Activated gamma-delta T cell (primary cell): ENCODE measurements at places on chromosomes 7 and 10.

DNA sequence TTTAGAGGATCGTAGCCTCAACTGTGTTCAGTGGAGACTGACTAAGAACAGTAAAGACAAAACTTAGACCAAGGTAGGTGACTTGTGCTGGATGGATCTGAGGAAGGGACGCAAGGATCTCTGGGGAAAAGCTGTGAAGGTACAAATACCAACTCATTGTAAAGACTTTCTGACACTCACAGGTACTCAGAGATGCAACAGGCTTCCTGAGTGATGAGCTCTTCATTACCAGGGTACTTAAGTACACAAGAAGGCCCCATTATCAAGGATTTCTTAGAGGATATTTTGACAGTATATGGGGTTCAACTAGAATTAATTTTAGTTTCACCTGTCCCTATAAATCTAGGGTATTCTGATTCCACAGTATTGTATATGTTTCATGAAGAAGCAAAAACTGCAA lies 440.7 kb downstream of the PLXDC2 start:
- DNase-seq, result no peak

DNA sequence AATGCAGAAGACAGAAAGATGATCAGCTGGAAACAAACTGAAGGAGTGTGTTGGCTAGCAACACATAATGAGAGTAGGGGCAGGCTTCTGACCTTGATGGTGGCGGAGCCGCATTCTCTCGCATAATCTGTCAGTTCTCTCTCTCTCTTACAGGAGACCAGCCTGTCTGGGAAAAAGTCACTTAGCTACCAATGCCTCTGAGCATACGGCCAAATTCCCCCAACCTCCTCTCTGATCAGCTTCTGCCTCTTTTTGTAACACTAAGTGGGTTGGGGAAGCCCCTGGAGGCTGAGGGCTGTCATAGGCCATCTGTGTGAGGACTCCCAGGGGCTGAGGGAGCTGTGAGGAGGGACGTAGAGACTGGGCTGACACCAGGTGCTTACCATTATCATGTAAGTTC lies 104.6 kb downstream of the HIPK2 start:
- DNase-seq, result no peak

GRCh38 chr7:33485747-33486493 lies 356.6 kb downstream of the BBS9 start:
- no peak for DNase-seq

- DNase-seq, result no peak
Observed at GRCh38 chr10:93726024-93726423, 23.6 kb upstream of the FRA10AC1 start.

- no peak for DNase-seq
Observed at GRCh38 chr10:50514995-50515394, 108.8 kb downstream of the SGMS1 start.

DNA sequence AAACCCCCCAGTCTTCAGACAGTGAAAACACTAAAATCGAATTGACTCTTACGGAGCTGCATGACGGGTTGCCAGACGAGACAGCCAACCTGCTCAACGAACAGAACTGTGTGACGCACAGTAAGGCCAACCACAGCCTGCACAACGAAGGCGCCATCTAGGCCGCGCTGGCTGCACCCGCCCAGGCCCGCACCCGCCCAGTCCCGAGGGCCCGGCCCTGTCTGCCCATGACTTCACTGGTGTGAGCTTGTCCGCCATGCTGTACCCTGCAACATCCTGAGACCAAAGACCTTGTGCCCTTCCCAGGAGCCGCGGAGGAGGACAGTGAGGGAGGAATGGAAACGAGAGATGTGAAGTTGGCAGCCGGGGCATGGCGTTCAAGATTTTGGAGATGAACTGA lies 116.1 kb downstream of the NT5C2 start:
- DNase-seq, result no peak

- DNase-seq, result no peak
Observed at GRCh38 chr10:60258429-60258797, 131.3 kb downstream of the ANK3 start.

GRCh38 chr7:51539840-51540239 lies 223.2 kb upstream of the COBL start:
- DNase-seq, result no peak

DNA sequence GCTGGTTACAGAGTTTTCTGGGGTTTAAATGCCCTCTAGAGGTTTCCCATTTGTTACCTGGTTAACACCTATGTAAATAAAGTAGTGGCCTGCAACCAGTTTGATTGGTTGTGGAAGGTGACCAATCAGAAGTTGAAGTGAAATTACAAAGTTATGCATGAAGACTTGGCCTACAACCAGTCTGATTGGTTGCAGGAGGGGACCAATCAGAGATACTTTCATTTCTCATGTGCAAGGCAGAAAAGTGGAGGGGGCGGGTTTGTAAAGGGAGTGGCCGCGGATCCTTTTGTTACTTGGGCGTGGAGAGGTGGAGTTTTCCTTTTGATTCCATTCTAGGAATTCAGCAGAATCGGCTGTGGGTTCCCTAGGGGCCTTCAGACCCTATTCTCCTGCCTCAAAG lies 80.8 kb downstream of the SEC23IP start:
- no peak for DNase-seq

GRCh38 chr10:11232222-11232961 lies 214.7 kb downstream of the CELF2 start:
- no peak for DNase-seq

- DNase-seq, result no peak
Observed at GRCh38 chr7:142405122-142405765, 147.4 kb upstream of the PRSS58 start.

DNA sequence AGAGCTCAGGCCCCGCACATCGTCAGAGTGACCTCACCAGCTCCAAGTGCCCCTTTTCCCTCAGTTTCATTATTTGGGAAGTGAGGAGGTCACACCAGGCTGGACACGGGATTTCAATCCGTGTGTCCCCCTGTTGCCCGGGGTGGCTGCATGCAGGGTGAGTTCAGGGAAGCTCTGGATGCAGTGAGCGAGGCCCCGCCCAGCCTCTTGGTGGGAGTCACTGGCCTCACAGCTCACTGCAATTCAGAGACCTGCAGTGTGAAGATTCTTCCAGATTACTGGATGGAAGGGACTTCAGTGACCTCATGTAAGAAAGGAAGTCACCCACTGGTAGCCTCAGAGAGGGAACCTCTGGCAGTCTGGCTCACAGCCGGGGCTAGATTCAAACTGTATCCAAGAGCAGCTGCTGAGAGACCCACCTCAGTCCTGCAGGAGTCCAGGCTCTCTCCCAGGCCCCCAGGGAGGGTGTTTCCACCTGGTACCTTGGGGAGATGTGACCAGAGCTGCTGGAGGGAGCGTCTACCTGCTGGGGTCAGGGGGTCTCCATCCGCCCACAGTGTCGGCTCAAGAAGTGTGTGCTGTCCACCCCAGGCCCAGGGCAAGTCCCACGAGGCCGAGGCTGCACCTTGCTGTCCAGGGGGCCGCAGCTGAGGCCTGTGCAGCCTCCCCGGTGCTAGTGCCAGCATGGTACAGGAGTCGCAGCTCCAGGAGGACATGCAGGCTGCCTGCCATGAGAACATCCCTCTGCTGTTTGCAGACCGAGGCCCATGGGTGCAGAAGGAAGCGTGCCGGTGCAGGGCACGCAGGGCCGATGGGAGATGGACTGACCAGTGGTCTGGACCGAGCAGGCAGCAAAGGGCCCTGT lies 54.4 kb downstream of the MGMT start:
- DNase-seq, result no peak

GRCh38 chr10:17257466-17258321 lies 29.7 kb downstream of the VIM start:
- DNase-seq, result no peak

- DNase-seq, result no peak
Observed at GRCh38 chr7:80057488-80057887, 77.1 kb upstream of the GNAI1 start.

DNA sequence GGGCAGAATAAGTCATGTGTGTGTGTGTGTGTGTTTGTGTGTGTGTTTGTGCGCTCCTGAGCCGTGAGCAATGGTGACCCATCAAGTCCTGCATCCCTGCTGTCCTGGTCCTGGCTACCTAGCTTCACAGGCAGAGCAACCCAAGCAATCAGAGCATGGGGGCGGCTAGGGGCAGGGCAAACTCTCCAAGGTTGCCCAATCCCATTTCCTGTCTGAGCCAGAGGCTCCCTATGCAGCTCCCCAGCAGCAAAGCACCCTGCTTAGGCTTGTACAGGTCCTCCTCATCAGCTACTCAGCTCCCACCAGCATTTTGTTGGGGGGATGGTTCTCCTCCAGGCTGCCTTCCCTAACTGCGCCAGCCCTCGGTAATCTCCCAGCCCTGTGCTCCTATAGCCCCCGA lies 31.1 kb upstream of the CRHR2 start:
- no peak for DNase-seq
